ENCODE measurements at places on chromosomes 11 and 22.

GRCh38 chr11:75639762-75640181, 29.1 kb downstream of the MAP6 start:
- no peak for DNase-seq

- no peak for DNase-seq
Observed at GRCh38 chr11:19892387-19892786, 179.8 kb downstream of the NAV2 start.

DNA sequence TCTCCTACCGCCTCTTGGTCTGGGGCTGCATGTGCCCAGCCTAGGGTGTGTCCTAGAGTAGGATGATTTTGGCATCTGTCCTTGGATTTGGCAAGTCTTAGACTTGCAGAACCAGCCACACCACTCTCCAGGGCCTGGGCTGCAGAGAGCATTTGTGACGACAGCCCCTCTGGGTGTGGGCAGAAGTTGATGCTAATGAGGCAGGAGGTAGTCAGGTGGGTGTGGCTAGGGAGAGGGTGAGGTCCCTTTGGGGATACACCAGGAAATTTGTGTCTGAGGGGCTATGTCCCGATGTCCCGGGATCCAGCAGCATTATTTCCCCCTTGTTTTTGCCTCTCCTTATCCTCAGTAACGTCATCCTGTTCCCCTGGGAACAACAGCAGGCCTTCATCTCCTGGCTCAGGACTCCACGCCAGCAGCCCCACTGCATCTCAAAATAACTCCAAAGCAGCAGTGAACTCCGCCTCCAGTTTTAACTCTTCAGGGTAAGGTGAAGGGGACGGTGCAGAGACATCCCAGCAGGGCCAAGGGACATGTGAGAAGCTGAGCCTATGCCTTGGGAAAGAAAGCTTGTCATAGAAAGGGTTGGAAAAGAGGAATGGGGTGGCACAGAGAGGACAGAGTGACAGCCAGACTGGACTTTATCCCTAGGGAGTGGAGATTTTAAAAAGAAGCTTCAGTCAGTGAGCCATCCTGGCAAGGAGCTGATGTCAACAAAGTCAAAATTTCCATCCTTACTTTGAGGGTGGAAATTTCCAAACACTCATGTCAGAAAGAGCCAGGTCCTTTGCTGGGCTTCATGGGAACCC, 8.0 kb upstream of the TLCD5 start:
- no peak for DNase-seq

DNA sequence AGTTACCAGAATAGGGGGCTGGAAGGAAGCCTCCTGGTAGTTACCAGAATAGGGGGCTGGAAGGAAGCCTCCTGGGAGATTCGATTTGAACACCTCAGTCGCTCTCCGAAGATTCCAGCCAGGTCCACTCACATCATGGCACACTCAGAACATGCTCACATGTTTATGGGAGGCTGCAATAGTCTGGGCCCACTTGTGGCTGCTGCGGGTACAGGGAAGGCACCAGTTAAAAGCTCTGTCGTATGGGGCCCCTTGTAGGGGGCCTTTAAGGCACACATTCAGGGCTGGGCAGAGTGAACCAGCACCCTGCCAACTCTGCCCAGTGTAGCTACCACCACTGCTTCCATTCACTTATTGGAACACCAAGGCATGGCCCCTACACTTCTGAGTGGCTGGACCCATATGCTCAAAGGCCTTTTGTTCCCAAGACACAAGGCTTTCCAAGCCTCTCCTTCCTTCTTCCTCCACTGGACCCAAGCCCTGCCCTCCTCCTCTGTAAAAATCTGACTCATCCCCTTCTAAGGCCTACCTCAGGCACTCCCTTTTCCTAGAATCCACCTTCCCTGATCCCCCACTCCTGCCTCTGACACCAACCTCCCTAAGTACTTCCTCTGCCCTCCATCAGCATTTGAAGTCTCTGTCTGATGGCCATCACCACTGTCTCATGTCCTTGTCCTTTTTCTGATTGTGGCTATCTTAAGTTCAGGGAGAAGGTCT, 28.0 kb downstream of the USP35 start:
- no peak for DNase-seq

Measured in amniotic stem cell (primary cell).